GM19239 (cell line): ENCODE measurements at places on chromosomes 5 and 9.

DNA sequence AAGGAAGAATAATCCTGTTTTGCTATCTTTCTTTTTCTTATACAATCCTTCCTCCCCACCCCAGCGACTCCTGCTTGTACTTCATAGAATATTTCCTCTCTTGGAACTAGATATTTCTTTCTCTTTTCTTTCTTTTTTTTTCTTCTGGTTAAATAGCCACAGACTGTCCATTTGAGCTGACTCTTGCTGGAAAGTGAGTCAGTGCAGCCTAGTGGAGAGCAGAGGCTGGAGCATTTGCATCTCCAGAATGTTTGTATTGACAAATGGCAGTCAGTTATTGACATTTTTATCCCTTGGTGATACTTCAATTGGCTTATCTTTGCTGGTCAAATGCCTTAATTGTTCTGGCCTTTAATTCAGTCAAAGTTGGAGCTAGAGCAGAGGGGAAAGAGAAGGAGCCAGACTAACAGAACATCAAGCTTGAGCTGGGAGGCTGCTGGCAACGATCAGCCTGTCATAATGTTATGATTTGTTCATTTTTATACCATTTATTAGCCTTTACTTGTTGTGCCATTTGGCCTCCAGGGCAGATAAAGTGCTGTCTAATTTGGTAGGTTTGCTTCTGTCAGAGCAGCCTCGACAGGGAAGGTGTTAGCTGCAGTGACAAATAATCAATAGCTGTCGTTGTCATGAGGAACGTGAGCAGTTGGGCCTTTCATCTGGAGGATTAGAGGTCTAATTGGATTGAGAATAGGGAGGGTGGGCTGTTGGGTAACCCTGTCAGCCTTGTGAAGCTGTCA, 69.0 kb downstream of the INVS start:
- DNase-seq: no peak

DNA sequence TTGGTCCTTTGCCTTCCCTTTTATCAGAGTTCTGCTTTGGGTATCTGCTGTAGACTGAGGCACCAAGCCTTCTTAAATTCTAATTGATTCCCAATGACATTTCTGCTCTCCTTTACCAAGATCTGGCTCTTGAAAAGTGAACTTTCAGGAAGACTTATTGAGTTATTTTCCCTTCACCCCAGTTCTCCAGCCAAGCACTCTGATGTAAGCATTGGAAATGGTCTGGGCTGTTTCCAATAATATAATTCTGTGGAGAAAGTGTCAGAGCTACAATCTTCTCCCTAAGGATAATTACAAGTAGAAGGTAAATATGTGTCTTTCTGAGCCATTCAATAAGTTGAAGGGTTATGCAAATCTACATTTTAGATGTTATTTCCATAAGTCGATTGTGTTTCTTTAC, 30.8 kb downstream of the BTF3 start:
- no peak for DNase-seq

DNA sequence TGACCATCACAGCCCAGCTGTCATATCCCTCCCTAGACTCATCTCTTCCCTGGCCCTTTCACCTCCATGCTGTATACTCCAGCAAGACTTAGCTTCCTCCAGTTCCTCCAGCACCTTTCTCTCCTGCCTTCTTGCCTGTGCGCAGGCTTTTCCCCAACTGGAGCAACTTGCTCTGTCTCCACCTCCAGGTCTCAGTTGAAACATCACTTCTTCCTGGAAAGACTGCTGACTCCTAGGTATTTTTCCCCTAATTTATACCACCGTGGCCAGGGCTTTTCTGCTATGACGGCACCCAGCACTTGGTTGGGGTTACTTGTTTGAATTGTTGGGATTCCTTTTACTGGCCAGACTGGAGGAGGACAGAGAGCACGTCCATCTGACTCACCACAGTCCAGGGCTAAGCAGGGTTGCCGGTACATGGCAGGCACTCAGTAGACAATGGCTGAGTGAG, 67.5 kb downstream of the KCNIP1 start:
- DNase-seq: no peak

GRCh38 chr9:76161106-76161505, 233.1 kb downstream of the RFK start:
- DNase-seq: no peak

GRCh38 chr9:110148384-110148783, 59.6 kb downstream of the C9orf152 start:
- DNase-seq: peak; percentile 40

DNA sequence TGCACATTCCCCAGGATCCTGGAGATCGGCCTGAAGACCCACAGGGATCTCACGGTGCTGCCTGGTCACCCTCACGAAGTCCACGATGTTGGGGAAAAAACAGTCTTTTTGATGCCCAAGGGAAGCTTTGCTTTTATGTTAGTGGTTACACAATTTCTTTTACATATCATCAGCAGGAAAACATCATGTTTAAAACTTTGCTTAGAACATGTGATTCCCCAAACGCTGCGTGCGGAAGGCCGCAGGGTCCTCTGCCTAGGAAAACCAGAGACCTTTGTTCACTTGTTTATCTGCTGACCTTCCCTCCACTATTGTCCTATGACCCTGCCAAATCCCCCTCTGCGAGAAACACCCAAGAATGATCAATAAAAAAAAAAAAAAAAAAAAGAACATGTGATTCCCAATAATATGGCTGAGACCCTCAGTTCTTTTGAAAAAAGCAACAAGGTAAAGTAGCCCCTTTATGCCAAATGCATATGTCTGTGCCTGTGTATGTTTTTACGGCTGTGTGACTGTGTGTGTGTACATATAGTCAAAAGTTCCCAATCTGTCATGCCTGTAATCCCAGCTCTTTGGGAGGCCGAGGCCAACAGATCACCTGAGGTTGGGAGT, 11.5 kb upstream of the AGPAT2 start:
- no peak for DNase-seq

GRCh38 chr9:38439916-38440301, 15.7 kb upstream of the IGFBPL1 start:
- no peak for DNase-seq

- DNase-seq: peak; percentile 4
These were observed 81.2 kb downstream of the FSTL4 start for GRCh38 chr5:133531178-133531577.

DNA sequence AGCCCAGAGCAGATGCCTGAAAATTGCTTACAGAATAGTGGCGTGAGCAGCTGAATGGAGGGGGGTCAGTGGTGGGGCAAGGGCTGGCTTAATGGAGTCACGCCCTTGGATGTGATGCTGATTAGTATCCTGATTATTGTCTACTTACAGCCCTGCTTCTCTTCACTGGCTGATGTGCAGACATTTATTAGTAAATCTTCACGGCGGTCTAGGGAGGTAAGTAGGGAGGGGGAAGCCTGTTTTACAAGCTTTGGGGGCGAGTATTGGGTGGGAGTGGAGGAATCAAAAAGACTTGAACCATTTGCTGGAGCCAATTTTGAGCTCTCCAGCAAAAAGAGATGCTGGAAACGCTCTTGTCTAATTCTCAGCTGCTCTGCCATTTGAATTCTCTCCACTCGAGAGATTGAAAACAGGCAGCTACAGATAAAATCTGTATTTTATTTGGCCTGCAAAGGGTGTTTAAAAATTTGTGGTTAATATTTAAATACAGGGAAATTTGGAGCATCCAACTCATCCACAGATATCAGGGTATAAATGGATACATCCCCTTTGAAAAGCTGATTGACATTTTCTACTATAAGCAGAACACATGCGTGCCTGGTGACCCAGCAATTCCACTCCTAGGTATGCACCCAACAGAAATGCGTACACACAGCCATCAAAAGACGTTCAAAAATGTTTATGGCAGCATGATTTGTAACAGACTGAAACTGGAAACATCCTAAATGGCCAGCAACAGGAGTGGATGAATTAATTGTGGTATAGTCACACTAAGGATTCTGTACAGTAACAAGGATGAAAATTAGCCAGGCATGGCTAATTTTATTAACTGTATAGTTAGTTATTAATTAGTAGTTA, 19.5 kb upstream of the ALDH1B1 start:
- DNase-seq: no peak

GRCh38 chr9:70121818-70122436, 78.3 kb downstream of the MAMDC2 start:
- no peak for DNase-seq

GRCh38 chr5:122064992-122065391, 13.1 kb downstream of the LOX start:
- DNase-seq: no peak

DNA sequence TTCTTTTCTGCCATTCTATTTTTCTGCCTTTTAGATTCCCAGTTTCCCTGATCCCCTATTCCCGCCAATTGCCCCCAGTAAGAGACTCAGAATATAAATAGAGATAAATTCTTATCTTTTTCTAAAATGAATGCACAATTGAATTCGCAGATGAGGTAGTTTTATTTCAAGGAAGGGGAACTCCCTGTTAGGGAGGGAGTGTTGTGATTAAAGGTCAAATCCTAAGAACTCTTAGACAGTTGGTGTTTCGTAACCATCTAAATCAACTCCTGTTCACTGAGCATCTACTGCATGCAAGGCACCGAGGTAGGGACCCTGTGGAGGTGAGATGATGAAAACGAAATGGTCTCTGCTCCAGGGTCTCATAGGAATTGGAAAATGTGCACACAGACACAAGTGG, 7.7 kb upstream of the MAP3K1 start:
- DNase-seq: no peak

- DNase-seq: no peak
These were observed 6.1 kb upstream of the ERMP1 start for GRCh38 chr9:5838884-5839571.

GRCh38 chr5:22542340-22542739, 310.8 kb downstream of the CDH12 start:
- no peak for DNase-seq

GRCh38 chr9:97237311-97237786, 70.1 kb upstream of the CCDC180 start:
- no peak for DNase-seq

- no peak for DNase-seq
These were observed 89.6 kb upstream of the DMRTA1 start for GRCh38 chr9:22356985-22357384.

DNA sequence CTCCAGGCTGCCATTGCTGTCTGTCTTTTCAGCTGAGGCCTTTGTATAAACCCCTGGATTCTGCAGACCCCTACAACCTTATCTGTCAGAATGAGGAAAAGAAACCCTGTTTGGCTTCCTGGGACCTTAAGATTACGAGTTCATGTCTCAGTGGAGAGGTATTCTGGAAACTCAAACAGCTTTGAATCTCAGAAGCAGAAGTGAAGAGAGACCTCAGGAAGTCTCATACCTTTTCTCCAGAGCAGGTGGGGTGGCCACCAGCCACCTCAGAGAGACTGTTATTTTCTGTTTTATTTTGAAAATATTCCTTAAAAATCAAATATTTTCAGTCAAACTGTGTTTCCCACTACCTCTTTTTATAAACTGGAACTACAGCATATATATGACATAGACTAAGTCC, 457.5 kb downstream of the TMEM232 start:
- DNase-seq: no peak

DNA sequence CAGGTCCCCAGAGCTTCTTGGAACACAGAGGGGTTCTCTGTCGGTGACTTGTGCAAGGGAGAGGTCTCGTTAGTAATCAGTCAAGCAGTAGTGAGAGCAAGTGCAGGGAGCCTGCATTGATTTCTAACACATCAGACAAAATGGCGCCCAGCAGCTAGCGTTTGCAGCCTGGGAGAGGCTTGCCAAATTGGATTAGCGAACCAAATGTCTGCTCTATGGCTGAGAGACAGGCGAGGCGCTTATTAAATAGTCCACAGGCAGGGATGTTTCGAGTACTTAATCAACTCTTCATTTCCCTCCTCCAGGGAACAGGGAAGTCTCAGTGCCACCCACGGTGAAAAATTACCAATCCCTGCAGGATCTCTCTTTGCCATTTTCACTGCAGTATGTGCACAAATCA, 131.4 kb upstream of the SHB start:
- DNase-seq: no peak

DNA sequence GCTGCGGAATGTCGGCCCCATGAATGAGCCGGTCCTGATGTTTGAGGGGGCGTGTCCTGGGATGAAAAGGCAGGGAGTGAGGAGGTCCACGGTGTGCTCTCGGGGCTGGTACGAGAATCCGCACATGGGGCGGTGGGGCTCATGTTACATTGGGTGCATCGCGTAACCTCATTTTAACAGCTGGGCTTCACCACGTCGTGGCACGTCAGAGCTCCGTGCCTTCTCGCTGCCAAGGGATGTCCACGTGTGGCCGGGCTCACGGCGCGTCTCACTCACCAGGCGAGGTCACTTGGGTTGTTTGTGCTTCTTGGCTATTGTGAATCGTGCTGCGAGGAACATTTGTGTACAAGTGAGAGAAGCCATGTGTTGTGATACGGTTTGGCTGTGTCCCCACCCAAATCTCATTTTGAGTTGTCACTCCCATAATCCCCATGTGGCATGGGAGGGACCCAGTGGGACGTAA, 29.1 kb upstream of the IRX4 start:
- DNase-seq: no peak

GRCh38 chr5:58498340-58498942, 7.2 kb downstream of the GAPT start:
- no peak for DNase-seq

GRCh38 chr5:107578051-107578635, 92.6 kb downstream of the EFNA5 start:
- DNase-seq: no peak

GRCh38 chr9:71733176-71733575, 35.1 kb downstream of the CEMIP2 start:
- no peak for DNase-seq

DNA sequence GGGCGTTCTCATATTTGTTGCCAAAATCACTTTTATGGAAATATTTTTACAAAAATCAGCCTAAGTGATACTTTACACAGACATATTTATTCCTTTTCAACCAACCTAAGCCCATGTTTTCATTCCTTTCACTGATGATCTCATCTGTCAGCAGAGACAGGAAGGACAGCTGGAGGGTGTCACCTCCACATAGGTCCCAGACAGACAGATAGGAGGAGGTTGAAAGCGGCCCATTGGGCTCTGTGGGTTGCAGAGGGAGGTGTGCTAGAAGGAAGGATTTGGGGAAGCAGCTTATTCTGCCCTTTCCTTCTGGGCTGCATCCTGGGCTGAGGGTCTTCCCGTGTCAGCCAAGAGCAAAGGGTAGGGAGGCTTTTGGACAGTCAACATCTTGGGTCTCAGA, 26.0 kb upstream of the SEMA4D start:
- no peak for DNase-seq

- DNase-seq: peak; percentile 14
These were observed 841.9 kb upstream of the ACO1 start for GRCh38 chr9:31542384-31543055.

DNA sequence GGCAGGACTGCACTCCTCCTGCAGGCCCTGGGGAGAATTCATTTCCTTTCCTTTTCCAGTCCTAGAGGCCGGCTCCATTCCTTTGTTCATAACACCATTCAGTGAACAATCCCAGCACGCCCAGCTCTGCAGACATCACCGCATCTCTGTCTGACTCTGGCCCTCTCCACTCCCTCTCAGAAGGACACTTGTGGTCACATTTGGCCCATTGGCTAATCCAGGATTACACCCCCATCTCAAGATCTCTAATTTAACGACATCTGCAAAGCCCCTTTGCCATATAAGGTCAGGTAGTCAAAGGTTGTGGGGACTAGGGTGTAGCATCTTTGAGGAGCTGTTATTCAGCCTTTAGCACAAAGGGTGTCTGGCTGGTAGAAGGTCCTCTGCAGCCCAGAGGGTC, 185.0 kb upstream of the DAP start:
- DNase-seq: no peak

- no peak for DNase-seq
These were observed 323.8 kb downstream of the CDK5RAP2 start for GRCh38 chr9:120256146-120256545.
